NCI-H2171 (cell line): ENCODE measurements at places on chromosomes 13 and 19.
A peak's percentile ranks its signal among the peaks of the same experiment; 100 is the strongest.

DNA sequence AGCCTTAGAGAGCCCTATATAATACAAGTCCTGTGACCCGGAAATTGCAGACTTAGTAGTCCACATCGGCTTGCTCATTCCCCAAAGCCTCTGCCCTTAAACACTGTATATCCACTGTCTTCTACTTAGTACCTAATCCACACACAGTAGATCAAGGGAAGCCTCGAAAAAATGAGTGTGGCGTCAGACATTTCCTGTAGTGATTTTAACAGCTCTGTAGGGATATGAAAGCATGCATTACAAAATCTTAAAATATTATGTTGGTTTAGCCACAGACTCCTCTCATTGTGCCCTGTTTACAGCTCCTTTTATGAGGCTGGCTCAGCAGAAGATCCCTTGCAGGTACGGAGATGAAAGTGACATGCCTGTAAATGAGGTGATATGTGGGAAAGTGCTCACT, 416.3 kb downstream of the LIG4 start:
- DNase-seq = no peak

DNA sequence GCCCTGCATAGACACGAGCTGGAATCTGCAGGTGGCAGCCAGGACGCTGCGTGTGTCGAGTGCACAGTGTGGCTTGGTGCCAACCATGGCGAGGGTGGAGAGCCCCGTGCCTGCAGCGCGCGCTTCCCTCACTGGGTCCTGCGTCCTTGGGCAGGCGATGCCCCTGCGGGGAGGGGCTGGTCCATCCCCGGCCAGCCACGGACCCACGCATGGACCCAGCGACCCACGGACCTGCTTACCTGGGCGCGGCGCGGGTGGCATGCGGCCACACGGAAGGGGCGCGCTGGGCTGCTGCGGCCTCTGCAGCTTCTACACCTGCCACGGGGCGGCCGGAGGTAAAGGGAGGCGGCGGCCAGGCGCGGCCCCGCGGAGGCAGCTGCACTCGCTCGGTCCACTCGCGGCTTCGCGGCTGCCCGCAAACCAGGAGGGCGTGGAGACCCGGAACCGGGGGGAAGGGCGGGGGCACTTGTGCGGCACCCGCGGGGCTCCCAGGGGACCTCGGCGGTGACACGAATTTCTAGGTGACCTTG, 569 bp upstream of the MCF2L start:
- DNase-seq = peak; percentile 77

- DNase-seq = no peak
These were observed 12.9 kb downstream of the ADGRE5 start for GRCh38 chr19:14394167-14394566.

DNA sequence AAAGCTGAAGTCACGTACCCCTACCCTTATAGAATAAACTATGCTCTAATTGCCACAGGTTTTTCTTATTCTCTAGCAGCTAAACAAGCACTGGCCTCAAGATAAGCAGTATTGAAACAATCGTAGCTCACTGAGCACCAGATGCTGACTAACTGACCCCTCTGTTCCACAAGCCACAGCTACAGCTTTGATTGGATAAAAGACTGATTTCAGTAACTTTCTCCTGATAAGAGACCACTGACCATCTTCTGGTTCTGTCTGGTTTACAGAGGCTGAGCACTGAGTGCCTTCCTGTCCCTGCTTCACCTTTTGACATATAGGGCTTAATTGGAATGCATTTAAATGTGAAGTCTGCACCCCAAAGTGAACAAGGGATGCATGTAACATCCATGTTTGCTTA, 8.4 kb upstream of the RAP2A start:
- no peak for DNase-seq

DNA sequence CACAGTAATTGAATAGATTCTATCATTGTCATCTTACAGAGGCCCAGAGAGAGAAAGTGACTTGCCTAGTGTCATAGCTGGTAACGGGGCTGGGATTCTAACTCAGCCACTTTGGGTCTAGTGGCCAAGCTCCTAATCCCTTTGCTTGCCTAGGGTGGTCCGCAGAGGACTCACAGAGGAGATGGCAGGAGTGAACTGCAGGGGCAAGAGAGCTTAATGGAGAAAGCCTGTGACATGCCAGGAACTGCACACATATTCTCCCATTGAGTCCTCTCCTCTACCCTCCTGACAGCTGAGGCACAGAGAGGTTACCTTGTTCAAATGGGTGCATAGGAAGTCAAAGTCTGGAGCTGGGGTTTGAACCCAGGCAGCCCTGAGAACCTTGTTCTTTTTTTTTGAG, 2.7 kb downstream of the LSR start:
- no peak for DNase-seq

- no peak for DNase-seq
These were observed 4.7 kb upstream of the GNA15 start for GRCh38 chr19:3131168-3131567.

- DNase-seq = no peak
These were observed 1.2 kb downstream of the MKNK2 start for GRCh38 chr19:2049741-2050348.

DNA sequence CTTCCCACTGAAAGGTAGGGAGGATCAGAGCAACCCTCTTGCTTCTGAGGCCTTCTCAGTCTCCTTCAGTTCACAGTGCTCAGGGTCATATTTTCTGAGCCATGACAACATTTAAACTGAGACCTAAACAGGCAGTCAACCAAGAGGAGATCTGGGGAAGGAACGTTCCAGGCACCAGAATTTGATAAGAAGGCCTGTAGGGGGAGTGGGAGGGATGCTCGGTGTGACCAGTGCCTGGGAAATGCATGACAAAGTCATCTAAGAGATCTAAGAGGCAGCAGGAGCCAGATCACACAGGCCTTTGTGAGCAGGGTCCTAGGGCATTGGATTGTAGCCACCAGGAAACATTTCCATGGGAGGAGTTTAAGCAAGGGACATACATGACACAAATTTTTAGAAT, 71.6 kb downstream of the SHISA2 start:
- DNase-seq = no peak
